NCI-H446 (cell line): ENCODE measurements at places on chromosomes 7 and 10.

DNA sequence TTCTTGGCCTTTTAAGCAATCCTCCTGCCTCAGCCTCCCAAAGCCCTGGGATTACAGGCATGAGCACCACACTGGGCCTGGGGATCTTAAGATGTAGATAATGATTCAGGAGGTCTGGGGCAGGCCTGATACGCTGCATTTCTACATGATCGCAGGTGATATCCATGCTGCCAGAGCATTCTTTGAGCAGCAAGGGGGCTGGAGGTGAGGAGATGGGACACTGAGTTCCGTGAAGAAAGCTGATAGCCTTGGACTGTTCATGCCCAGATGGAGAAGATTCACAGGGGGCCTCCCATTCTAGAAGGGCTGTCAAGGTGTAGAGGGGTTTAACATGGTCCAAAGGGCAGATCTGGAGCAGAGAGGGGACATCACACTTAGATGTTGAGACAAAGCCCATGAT, 480.3 kb downstream of the RPS24 start:
- DNase-seq: no peak

DNA sequence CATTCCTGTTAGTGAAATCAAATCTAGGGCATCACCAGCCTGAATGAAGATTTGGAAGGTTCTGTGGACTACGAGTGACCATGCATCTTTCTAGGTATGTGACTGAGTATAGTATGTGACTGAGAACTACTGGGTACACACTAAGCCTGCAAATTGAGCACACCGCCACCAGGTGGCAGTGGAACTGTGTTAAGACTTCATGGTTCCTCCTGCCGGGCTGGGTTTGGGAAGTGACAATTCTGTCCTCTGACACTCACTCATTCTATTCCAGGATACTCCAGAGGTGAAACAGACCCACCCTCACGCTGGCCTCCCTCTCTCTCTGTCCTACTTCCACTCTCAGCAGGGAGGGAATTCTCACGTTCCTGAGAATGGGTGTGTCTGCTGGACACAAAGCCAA, 84.0 kb upstream of the TMEM248 start:
- no peak for DNase-seq

GRCh38 chr10:117460846-117461765, 81.4 kb upstream of the EMX2 start:
- DNase-seq: no peak

DNA sequence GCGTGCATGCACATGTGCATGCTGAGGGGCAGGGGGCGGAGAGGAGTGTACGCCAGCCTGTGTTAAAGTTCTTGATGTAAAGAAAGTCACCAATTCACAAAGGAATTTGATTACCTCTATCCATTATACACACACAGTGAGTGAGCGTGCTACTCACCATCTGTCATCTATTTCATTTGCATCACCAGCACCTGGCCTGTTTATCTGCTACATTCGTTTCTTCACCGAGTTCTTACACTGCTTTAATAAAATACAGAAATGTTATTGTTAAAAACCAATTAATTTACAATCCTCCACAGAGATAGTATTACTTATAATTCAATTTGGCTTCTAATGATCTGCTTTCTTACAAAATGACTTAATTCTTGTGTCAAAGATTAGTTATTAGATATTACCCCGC, 32.6 kb downstream of the NEUROD6 start:
- DNase-seq: no peak

- no peak for DNase-seq
Measured at GRCh38 chr10:19256331-19256730, 207.7 kb downstream of the MALRD1 start.

GRCh38 chr7:11847336-11847735, 15.3 kb upstream of the THSD7A start:
- peak; percentile 68 for DNase-seq

- DNase-seq: no peak
Measured at GRCh38 chr10:110762109-110762848, 109.4 kb upstream of the PDCD4 start.
